ENCODE measurements at places on chromosomes 1 and 21. TPM values are rescaled to one million over a fixed set of nuclear protein-coding genes. Genes with fewer than 3 reads are reported as not detected.

The CSF3R gene
- 62.7 TPM for total RNA-seq

The S100A14 gene
- total RNA-seq = not detected

The OR6N1 gene
- total RNA-seq = not detected

The IRF6 gene
- total RNA-seq = 1.1 TPM

The C1orf141 gene
- total RNA-seq = 0.34 TPM

The ZNF695 gene
- total RNA-seq = 0.22 TPM
